ENCODE measurements at places on chromosomes 12 and 14.

GRCh38 chr12:72219937-72220336 is 52.2 kb upstream of the TRHDE start:
- DNase-seq, result no peak

DNA sequence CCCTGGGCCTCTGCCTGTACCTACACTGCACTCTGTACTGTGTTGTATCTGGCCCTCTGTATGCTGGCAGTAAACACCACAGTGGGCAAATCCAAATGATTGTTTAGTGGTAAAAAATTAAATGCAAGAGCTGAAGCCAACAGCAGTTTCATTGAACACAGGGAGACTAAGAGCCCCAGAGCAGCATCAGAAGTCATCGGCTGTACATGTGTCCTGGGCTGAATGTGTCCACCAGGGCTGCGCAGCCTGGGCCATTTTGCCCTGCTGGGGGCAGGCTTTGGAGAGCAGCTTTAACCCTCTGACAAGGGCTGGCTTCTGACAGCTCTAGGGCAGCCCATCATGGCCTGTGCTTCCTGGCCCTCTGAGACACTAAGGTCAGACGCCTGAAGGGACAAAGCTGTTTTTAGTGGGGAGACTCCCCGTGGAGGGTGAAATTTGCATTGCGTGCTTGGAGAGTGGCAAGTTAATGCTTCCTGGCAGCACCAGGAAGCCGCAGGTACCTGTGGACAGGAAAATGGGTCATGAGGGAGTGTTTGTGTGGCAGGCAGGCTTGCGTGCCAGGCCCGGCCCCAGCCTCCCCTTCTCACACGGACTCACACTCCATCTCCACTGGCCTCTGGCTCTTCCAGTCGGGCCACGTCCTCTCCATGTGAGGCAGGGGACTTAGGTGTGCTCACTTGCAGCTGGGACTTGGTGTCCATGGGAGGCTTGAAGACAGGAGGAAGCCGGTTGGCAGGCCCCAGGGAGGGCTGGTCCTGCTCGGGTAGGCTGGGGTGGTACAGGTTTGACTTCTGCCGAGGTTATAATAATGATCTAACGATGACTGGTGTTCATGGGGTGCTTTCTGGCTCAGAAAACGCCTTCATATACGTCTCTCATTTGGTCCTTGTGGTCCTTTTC is 150.1 kb downstream of the TSPAN9 start:
- DNase-seq, result no peak

- no peak for DNase-seq
Observed at GRCh38 chr12:114974333-114974732, 290.4 kb upstream of the TBX3 start.

GRCh38 chr12:6416596-6416995 is 28.2 kb upstream of the CD27 start:
- no peak for DNase-seq

- DNase-seq, result peak; percentile 11
Observed at GRCh38 chr12:67482751-67483661, 165.5 kb upstream of the DYRK2 start.

- no peak for DNase-seq
Observed at GRCh38 chr14:30533126-30533525, 25.8 kb upstream of the G2E3 start.

- peak; percentile 56 for DNase-seq
Observed at GRCh38 chr12:28032811-28033537, 60.4 kb upstream of the PTHLH start.

- DNase-seq, result peak; percentile 88
Observed at GRCh38 chr14:55094292-55095157, 34.5 kb upstream of the LGALS3 start.

DNA sequence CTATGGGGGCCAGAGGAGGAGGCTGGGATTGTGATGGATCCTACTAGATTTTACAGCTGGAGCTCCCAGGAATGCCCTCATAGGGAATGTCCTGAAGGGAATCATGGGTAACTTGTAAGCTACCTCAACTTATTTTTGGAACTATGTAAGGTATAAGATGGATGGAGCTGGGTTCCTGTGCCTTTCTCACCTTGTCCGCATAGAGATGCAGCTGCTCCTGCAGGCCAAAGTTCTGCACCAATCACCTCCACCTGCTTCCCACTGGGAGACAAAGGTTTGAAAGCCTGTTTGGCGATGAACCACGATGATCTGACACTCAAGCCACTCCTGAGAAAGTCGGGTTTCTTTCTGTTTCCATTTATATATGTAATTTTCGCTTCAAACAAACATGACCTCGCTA is 648 bp upstream of the AKAP5 start:
- peak; percentile 10 for DNase-seq

GRCh38 chr14:92413379-92413778 is 90.4 kb downstream of the SLC24A4 start:
- DNase-seq, result no peak

DNA sequence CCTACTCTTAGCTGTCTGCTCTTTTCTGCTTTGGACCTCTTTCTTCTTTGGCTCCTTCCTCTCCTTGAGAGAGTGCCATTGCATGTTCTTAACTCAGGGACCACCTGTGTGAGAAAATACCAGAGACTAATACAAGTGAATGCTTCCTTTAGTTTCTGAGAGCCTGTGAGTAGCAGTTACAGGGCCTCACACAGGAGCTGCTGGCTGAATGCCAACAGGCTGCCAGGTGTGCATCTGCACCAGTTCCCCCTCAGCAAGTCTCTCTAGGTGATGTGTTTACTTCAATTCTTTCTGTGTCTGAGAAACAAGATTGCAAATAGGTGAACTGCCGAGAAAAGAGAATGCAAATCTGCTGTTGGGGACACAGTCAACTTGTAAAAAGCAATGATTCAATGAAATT is 108.2 kb downstream of the STXBP6 start:
- DNase-seq, result no peak

DNA sequence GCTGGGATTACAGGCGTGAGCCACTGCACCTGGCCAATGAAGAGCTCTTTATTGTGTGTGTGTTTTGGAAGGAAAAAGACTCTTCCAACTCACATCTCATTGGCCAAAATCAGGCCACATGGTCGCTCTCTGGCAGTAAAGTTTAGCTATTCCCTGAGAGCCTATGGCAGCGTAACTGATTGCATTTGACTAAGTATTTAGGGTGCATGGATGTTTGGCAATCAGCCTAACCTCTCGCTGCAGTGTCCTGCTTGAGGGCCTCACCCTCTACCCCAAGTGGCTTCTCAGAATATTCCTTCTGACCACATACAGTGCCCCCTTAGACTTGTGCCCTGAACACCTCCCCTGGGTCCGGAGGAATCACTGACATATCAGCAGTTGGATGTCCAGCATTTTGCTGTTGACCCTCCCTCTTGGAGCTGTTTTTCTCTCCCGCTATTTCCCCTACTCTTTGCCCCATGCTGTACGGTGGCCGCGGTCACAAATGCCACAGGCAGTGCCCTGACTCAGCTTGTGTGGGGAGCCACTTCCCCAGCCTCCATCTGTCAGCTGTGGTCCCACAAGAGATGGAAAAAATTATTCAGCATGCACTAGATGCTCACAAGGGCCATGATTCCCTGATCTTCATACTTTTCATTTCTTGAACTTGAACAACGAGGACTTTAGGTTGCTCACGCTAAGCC is 9.5 kb downstream of the PHETA1 start:
- DNase-seq, result no peak

DNA sequence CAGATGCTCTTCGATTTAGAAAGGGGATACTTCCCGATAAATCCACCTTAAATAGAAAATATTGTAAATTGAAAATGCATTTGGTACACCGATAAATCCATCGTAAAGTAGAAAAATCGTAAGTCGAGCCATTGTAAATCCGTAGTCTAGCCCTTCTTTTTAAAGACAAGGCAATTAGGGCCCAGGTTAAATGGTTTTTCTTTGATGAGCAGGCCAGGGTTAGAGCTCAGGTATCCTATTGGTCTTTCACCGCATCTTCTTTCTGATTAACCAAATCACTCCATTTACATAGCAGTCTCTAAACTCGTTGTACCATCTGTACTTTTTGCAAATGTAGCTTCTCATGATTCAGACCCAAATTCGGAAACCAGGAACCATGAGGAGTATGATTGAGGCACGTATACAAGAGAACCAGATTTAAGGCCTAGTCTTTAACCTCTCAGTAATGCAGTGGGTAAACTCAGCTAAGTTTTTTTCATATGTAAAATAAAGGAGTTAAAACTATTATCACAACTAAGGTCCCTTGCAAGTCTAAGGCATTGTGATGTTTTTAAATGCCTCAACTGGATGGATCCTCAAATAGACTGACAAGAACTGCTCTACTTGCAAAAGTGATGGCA is 2.2 kb upstream of the YAF2 start:
- no peak for DNase-seq

GRCh38 chr12:98387444-98387843 is 127.9 kb upstream of the TMPO start:
- DNase-seq, result no peak

GRCh38 chr12:112352921-112353320 is 29.3 kb downstream of the HECTD4 start:
- no peak for DNase-seq

DNA sequence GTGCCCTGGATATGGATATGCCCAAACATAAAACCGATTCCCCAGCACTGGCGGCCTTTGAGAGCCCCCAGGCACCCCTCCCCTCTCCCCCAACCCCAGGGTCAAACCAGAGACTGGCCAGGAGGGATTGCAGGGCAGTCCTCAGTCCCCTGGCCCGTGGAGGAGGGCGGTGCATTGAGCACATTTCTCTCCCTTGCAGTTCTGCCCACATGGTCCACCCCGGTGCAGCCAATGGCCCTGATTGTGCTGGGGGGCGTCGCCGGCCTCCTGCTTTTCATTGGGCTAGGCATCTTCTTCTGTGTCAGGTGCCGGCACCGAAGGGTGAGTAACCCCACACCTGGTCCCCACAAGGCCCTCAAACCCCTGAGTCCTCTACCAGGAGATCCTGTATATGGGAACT is 3.4 kb upstream of the GPR162 start:
- DNase-seq, result no peak

GRCh38 chr14:43937001-43937400 is 570.1 kb downstream of the FSCB start:
- DNase-seq, result no peak

GRCh38 chr12:2960996-2961616 is 1.9 kb downstream of the TEAD4 start:
- peak; percentile 26 for DNase-seq

DNA sequence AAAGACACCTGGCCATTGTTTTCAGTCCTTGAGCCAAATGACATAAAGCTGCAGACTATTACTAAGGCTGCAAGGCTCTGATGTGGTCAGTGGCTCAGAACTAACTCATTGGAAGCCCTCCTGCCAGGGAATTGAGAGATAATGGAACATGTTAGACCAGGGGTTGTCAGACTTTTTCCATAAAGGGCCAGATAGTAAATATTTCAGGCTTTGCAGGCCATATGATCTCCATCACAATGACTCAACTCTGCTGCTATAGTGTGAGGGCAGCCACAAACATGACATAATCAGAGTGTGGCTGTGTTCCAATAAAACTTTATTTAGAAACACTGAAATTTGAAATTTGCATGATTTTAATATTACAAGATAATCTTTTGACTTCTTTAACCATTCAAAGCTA is 140.3 kb downstream of the TMEM30B start:
- peak; percentile 76 for DNase-seq

DNA sequence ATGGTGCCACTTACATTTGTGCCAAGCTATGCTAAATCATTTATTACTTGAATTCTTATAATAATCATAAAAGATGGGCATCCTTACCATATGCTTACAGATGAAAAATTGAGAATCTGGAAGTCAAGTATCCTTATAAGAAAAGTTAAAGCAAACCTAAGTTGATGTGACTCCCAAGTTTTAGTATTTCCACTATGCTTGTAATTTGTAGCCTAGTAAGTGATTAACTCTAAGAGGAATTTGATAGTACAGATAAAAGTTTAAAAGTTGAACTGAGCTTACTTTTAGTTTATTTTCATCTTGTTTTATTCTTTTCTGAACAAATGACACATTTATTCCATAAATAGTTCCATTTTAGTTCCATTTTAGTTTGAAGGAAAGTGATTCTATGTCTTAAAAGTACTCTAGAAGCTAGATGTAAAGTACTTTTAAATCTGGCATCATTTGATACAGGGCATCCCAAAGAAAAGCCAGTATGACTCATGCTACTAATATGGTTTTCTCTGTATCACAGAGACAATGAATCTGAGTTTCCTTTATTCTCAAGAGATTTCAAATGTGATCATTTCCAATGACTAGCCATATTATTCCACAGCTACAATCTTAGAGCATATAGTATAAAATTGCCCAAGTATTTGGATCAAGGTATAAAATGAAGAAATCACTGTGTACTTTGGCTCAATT is 596.0 kb downstream of the SLC16A7 start:
- DNase-seq, result peak; percentile 80

- DNase-seq, result peak; percentile 71
Observed at GRCh38 chr12:106871477-106871876, 84.2 kb upstream of the TMEM263 start.

Measured in ELR (cell line).